ENCODE measurements at places on chromosomes 4 and X.

DNA sequence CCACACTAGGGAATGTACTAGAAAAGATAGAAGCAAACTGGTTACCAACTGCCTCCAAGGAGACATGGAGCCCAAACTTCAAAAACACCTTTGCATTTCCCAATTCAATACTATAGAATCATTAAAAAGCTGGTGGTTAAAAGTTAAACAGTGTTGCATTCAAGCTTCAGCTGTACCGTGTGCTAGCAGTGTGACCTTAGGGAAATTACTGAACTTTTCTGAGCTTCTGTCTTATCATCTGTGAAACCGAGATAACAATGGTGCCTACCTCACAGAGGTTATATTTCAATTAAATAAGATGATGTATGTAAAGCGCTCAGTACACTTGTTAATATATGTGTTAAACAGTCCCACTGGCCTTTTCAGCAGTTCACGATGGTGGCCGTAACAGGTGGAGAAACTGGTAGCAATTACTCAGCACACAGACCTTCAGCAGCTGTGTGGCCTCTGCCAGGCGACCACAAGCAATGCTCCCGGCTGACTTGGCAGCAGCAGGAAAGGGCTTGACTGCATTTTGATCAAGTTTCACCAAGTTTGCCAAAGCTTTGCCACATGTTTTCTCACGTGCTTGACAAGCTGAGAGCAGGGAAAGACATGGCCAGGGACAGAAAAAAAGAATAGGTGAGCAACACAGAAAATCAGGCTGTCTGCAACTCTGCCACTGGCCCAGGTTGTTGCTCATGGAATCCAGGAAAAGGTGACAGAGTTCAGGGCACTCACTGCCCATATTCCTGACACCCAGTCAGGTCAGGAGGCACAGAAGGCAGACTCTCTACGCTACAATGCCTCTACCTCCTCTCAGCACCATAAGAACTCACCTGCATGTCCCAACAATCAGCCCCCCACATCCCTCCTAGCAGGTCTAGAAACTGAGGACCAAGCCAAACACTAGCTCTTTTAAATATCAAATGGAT lies 72.1 kb downstream of the PARM1 start:
- no peaks in the 10 kb centered on the region for H3K27me3 ChIP-seq
- no peak overlapping the region for H3K4me3 ChIP-seq
- DNase-seq: no peak
- H3K4me1 ChIP-seq: no peaks in the 10 kb centered on the region
- no peak overlapping the region for H3K27ac ChIP-seq

GRCh38 chrX:19772096-19772821 lies 115.1 kb downstream of the SH3KBP1 start:
- no peaks in the 10 kb centered on the region for H3K27me3 ChIP-seq
- H3K36me3 ChIP-seq: no peaks in the 10 kb centered on the region
- H3K4me3 ChIP-seq: no peak overlapping the region
- H3K27ac ChIP-seq: peak overlapping the region; percentile 58

GRCh38 chr4:73725510-73725909 lies 14.9 kb upstream of the CXCL8 start:
- H3K27ac ChIP-seq: no peak overlapping the region
- H3K36me3 ChIP-seq: no peaks in the 10 kb centered on the region
- no peak for DNase-seq
- no peaks in the 10 kb centered on the region for H3K27me3 ChIP-seq

DNA sequence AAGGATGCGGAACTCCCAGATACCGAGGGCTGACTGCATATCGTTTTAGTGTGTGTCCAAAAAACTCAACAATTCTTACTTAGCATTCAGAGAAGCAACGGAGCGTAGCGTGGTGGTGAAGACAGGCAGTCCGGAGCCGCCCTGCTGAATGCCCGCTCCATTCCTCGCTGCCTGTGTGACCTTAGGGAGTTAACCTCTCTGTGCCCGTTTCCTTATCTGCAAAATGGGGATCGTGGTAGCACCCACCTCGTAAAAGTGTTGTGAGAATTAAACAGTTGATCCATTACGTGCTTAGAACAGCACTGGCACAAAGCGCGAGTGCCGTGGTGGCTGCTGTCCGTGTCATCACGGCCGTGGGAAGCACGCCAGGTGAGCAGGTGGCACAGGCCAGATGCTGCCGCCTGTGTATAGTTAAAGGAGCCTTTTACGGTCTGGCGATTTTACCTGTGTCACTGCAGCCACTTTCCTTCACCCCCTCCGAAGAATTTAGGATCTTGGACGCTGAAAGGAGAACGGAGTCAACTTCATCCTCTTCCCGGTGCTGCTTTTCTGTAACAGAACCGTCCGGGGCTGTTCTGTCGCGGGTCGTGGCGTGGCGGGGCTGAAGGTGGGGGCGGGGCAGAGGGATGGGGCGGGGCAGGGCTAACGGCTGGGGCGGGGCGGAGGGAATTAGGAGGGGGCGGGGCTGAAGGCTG lies 885 bp downstream of the CCDC110 start:
- peaks cover 16% of the 10 kb centered on the region for H3K4me1 ChIP-seq
- H3K27me3 ChIP-seq: no peaks in the 10 kb centered on the region
- no peak overlapping the region for H3K27ac ChIP-seq
- peak; percentile 65 for DNase-seq
- no peaks in the 10 kb centered on the region for H3K36me3 ChIP-seq
- peak overlapping the region; percentile 88 for H3K4me3 ChIP-seq

- DNase-seq: peak; percentile 23
- no peak overlapping the region for H3K4me3 ChIP-seq
- no peaks in the 10 kb centered on the region for H3K4me1 ChIP-seq
- no peaks in the 10 kb centered on the region for H3K36me3 ChIP-seq
- no peaks in the 10 kb centered on the region for H3K27me3 ChIP-seq
- H3K27ac ChIP-seq: no peak overlapping the region
Observed at GRCh38 chr4:84378983-84379382, 120.1 kb downstream of the NKX6-1 start.

DNA sequence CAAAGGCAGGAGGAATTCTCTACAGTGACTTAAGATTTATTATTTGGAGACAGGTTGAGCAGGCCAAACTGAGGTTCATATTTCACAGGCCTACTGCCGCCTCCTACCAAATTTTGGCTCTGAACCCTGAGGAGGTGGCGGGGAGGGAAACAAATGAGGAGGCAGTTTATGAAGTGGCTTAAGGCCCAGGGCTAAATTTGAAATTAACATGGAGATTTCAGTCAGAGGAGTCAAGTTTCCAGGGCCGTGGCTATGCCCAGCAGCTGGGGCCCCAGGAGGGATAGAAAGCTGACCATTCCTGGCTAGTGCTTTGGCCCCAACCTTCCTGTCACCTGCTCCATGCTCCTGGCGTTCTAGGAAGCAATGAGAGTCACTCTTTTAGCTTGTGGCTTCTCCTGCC lies 73.4 kb upstream of the ARHGAP36 start:
- no peak overlapping the region for H3K4me3 ChIP-seq
- no peak for DNase-seq
- no peak overlapping the region for H3K27ac ChIP-seq
- no peaks in the 10 kb centered on the region for H3K27me3 ChIP-seq
